ENCODE measurements at places on chromosomes 16 and 17. TPM values are rescaled to one million over a fixed set of nuclear protein-coding genes. Genes with fewer than 3 reads are reported as not detected.
A peak's percentile ranks its signal among the peaks of the same experiment; 100 is the strongest.

The TP53TG3 gene
- not detected for total RNA-seq

The ZMYND15 gene
- total RNA-seq, result 0.05 TPM

DNA sequence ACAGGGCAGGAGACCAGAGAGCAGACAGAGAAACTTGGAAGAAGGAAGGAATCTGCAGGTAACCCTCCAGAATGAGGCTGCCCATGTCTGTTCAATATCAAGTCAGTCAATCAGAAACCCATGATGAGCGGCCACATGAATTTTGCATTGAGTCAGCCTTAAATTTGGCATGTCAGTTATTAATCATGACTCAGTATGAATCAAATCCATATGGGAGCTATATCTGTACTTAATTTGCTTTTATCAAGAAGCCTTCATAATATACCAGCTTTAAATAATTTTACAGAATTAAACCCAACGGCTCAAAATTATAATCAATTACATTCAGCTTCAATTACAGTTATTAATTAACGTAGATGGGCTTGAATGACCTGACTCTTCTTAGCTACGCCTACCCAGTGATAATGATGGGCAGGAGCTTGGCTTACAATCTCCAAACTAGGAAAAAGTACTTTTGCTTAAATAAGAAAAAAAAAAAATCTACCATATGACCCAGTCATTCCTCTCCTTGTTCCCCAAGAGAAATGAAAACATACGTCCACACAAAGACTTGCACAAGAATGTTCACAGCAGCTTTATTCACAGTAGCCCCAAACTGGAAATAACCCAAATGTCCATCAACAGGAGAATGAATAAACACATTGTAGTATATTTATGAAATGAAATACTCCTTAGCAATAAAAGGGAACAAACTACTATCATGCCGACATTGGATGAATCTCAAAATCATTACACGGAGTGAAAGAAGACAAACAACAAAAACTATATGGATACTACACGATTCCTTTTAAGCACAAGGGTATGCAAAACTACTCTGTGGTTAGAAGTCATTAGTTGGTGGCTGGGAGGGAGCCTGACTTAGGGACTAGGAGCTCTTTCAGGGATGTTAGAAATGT, 48.6 kb downstream of the SLC39A11 start:
- DNase-seq, result peak; percentile 47

DNA sequence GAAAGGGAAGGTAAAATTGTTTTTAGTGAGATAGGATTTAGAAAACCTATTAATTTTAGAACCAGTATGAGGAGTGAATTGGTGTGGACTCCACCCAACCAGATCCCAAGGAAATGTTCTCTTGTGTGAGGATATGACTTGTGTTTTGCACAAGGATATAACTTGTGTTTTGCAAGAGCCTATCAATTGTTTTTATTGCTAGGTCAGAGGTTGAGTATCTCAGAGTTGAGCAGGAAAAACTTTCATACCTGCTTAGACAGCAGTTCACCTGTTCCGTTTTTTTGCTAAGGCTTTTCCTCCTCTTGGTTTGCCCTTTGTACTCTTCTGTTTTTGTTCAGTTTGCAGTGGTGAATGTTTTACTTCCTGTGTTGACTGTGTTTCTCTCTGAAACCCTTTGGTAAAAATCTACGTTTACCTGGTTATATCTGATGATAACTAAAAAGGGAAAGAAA, 5.1 kb downstream of the NBR1 start:
- DNase-seq, result no peak

The OMG gene
- total RNA-seq, result 0.27 TPM

The NACA2 gene
- total RNA-seq, result not detected

GRCh38 chr16:3013491-3013951, 798 bp downstream of the CLDN9 start:
- DNase-seq, result no peak

GRCh38 chr17:79622776-79623175, 11.9 kb upstream of the RBFOX3 start:
- DNase-seq, result no peak

DNA sequence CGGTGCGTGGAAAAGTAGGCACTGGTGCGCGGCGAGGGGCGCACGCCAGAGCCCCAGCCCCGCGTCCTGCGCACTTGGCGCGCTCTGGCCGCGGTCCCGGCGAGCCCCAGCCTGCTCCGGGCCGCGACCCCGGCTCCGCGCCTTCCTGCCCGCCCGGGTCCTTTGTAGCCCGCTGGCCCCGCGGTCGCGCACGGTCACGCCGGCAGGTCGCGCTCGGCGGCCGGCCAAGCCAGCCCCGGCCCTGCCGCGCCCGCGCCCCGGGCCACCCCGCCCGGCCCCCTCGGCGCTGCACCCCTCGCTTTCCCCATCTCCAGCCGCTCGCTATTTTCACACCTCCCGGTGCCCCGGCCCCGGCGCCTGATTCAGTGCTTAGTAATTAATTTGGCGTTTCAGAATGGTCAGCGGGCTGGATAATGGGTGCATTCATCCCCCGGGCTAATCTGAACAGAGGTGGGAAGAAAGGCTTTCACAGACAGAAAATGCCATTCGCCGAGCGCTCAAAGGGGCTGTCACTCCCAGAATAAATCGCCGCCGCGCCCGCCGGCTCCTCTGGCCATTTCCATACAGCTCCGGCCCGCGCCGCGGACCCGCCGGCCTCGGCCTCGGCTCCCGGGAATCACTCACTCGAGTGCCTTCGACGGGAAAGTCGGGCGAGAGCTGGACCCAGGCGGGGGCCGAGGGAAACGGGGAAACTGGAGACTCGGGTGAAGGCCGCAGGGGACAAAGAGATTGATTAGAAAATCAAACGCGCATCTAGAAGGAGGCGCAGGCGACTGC, 17.8 kb upstream of the NTN1 start:
- no peak for DNase-seq

- no peak for DNase-seq
Observed at GRCh38 chr17:45315648-45316433, 979 bp downstream of the MAP3K14 start.

- DNase-seq, result no peak
Observed at GRCh38 chr17:35912339-35912912, 18.1 kb downstream of the RDM1 start.

The METRN gene
- total RNA-seq, result 105 TPM

GRCh38 chr17:4499431-4500190, 930 bp downstream of the SPNS2 start:
- DNase-seq, result no peak

The NHLRC4 gene
- 0.05 TPM for total RNA-seq

The LUC7L gene
- 105 TPM for total RNA-seq

DNA sequence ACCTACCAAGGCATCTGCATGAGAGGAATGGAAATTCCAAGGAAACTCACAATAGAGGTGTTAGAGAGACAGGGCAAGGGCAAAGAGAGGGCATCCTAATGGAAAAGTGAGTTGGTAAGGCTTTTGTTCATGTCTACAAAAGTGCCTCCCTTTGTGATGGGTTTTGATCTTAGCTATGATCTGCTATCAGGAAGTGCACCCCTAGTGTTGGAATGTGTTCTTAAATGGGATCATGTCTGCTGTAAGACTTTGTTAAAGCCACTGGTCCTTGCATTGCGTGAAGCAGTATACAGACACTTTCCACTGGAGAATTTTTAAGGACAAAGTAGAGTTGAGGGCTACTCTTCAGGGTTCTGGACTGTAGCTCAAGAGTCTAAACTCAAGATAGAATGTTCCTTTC, 92.0 kb downstream of the MAP2K6 start:
- no peak for DNase-seq

The CCL4L2 gene
- not detected for total RNA-seq

DNA sequence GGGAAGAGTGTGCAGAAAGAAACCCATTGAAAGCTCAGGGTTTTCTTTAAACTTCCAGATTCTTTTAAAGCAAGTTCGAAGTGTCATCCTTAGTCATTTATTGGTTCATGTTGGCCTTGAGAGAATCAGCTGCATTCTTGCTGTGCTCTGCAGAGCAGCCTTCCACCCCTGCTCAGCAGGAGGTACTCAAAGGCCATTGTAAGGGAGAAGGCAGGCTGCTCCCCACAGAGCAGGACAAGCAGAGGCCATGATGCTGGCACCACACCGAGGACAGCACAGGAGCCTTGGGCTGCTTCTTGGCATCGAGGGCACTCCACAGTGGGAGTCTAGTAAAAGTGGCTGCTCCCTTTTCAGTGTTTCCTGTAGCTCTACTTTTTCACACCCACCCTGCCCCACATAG, 29.6 kb downstream of the NMT1 start:
- no peak for DNase-seq

The HIGD1B gene
- total RNA-seq, result not detected

DNA sequence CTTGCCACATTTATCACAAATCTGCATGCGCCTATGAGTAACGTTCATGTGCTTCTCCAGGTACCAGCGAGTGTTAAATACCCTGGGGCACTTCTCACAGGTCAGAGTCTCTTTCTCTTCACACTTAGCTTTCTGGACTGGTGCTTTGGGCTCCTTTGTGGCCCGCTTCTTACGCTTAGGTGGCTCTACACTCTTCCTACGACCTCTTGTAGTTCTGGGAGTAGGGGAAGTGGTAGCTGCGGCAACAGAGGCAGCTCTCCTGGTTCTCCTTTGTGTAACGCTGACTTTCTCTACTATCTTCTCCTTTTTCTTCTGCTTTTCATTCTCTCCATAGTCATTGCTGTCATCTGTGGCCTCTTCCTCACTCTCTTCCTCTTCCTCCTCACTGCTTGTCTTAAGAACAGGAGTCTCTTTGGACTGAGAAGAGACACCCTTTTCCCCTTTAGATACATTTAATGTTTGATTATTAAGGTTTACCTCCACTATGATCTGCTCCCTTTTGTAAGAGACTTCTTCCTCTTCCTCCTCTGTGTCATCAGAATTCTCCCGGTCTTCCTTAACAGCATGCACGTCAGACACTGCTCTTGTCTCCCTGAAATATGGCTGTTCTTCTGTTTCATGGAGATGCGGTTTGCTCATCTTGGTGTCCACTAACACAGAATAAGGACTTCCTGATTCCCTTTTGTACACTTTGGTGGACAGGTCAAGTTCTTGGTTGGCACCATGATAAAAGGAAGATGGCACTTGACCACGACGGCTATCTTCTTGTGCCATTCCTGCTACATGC, 45.0 kb downstream of the ZNF652 start:
- DNase-seq, result no peak

DNA sequence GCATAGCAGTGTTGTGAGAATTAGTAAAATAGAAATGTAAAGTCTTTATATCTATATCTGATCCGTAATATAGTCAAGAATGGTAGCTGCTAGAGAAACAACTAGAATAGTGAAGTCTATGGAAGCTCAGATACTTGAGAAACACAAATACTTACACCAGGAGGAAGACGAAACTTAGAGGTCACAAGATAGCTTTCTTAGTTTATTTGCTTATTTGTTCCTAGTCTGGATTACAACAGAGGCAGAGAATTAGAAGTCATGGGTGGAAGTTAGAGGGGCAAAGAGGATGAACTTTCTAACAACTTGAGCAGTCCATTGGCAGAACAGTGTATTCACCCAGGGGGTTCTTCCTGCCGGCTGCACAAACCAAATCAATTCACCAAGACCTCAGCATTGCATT, 13.9 kb downstream of the GNGT2 start:
- DNase-seq, result no peak

DNA sequence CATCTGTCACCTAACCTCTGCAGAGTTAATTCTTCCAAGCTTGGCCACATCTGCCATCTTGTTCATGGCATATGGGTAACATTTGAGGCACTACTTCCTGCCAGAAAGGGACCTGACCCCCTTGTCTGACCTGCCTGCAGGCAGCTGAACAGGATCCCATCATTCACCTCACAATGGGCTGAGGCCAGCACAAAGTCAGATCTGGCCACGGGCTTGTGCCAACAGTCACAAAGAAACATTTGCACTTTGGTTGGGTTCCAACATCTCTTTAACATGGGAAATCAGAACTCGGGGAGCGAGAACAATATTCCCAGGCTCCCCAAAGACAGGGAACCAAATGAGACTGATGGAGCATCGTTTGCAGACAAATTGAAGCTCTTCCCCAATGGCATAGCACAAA, 116.1 kb downstream of the XYLT1 start:
- no peak for DNase-seq

The CLEC18B gene
- total RNA-seq, result 1.6 TPM

The TMC5 gene
- not detected for total RNA-seq

The PTGES3L gene
- total RNA-seq, result 28.8 TPM

- peak; percentile 95 for DNase-seq
Observed at GRCh38 chr16:86951831-86952598, 365.2 kb downstream of the C16orf95 start.

The SCNN1G gene
- total RNA-seq, result not detected

DNA sequence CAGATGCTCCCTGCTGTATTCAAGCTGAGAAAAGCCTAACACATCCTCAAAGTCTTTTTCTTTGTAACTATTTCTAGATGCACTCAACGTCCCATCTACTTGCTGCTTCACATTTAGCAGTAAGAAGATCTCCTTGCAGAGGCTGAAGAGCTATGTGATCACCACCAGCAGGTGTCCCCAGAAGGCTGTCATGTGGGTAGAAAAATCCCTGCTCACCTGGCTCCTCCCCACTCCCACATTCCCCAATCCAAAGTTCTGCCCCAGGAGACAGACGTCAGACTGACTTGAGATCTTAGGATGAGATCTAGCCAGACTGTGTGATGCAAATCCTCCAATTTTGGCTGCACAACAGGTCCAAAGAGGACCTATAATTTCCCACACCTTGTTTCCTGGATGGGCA, 1.1 kb downstream of the CCL13 start:
- DNase-seq, result no peak

GRCh38 chr16:61813339-61813738, 222.9 kb downstream of the CDH8 start:
- no peak for DNase-seq

The CCL16 gene
- not detected for total RNA-seq

- DNase-seq, result no peak
Observed at GRCh38 chr17:10208604-10209193, 10.3 kb upstream of the GAS7 start.

GRCh38 chr17:63497708-63498483, 21.0 kb downstream of the ACE start:
- DNase-seq, result no peak

- no peak for DNase-seq
Observed at GRCh38 chr17:30346221-30346795, 12.5 kb upstream of the TMIGD1 start.

DNA sequence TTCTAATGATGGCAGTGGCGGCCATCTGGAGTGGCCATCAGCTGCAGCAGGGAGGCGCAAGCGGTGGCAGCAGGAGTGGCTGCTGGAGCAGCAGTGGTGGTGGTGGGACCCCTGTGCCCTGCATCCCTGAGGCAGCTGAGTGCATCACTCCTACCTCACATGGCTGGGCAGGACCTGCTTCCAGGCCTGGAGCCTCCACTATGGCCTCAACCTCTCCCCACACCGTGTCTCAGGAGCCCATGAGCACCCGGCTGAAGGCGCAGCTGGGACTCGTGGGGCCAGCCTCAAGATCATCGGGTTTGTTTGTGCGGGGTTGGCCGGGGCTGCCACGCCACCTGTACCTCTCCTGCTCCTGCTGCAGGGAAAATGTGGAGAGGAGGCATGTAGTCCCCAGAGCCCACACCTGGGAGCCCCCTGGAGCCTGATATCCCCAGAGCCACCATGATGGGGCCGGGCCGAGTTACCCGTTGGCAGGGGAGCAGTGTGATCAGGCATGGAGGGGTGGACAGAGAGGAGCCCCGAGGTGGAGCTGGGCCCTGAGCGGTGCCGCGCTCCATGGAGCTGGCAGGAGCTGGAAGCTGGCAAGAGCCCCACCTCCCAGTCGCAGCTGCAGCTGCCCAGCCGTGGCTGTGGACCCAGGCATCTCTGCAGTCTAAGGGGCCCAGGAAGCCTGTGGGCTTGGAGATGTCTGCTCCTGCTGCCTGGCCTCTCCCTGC, 16.7 kb downstream of the RHOT1 start:
- no peak for DNase-seq

Data from myocyte (in vitro differentiated cells).